ENCODE measurements at places on chromosomes 1 and 21.
A peak's percentile ranks its signal among the peaks of the same experiment; 100 is the strongest.

DNA sequence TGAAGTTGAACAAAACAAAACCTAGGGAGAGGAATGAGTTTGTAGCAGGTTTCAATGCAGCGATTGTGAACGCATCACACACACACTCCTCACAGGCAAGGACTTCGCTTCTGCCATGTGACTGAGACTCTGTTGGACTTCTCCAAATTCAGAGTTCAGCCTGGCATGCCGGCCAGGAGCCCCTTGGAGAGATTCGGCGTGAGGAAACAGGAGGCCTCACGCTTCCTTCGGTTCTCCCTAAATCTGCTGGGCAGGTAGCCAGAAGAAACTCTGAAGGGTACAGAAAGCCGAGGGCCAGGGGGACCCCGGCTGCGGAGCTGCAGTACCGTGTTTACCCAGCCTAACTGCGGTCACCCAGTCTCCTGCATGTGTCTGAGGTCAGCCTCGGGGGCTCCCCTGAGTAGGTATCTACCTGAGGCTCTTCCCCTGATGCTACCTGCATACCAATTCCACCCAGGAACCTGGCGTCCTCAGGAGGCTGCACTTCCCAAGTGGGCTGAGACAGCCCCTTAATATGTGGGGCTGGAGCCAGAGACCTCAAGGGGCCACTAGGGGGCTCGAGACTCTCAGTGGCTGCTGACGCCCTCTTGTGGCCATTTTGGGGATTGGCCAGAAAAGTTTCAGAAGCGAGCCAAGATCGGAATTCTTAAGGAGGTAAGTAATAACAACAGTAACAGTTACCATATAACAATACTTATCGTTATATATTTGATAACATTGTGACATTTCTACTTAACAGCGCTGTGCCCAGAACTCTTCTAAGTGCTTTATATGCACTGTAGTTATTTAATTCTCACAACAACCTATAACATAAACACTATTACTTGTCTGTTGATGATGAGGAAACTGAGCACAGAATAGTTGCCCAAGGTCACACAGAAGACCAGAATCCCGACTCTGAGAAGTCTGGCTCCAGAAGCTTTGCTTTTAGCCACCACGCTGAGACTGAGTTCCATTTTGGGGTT lies 2.7 kb upstream of the ANXA9 start:
- peak; percentile 86 for DNase-seq

DNA sequence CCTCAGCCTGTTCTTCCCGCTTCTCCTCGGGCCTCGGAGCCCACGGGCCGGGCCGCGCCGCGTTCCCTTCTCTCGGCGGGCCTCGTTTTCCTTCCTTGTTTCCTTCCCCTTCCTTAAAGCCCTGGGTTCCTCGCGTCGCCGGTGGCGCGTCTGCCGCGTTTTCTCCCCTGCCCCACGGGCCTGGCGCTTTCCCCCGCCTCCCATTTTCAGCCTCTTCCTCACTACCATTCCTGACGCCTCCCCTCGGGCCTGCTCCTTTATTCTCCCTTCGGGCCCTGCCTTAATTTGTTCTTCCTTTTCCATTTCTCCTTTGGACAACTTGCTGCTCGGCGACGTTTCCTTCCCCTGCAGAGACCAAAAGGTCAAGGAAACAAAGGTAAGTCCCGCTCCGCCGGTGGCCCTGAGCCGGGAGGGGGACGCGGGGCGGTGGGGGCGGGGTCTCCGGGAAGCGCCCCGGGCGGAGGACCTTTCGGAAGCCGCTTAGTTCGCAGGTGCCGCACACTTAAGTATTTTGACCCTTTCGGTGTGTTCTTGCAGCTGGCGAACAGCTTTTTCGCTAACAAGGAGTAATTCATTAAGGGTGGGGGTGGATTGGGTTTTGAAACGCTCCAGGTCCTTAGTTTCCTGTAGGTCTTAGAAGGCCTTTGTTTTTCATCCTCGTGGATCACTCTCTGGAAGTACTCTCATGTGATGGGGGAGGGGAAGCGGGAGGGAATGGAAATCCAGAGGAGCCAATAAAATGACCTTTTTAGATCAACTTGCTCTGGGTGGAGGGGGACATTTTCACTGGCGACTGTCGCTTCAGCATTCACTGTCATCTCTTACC lies 780 bp downstream of the YTHDF2 start:
- peak; percentile 48 for DNase-seq

DNA sequence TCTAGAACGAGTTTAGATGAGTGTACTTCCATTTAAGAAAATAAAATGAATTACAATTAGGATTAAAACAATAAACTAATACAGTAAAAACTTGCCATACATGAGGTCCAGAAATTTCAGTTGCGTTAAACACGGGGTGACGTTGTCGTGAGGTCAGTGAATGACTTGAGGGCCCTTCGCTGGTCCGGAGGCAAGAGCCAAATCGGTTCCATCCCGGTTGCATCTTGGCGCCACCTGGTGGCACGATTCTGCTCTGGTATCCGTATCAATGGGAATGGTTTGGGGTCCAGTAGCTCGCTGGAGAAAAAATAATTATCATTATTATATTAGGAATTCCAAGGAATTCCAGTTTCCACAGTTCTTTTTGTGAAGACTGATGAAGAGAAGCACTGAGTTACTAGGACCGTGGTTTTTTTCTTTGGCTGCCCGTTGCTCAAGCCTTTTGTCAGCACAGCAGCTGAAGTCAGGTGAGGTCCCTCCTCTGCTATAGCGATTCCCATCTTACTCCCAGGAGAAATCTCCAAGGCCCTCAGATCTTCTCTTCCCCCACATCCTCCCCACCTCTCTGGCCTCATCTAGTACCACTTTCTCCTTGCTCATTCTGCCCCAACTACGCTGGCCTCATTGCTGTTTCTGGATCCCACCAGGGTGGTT lies 161.4 kb downstream of the SLC35F3 start:
- peak; percentile 59 for DNase-seq

DNA sequence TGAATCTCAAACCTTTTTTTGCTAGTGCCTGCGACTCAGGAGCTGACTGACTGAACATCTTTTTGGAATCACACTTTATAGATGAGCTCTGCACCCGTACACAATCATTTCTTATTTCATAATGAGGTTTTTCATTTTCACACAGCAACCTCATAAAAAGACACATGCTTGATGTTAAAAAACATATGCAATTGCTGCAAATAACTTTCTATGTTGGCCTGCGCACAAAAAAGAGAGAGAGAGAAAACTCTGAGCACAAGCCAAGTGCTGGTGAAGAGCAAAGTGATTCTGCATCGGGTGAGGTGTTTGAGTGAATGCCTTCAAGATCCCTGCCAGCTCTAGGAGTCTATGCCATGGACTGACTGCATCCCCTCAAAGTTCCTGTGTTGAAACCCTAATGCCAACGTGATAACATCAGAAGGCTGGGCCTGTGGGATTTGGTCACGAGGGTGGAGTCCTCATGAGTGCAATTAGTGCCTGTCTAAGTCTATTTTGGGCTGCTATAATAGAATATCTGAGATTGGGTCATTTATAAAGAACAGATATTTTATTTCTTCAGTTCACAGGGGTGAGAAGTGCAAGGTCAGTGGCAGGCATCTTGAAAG lies 36.6 kb downstream of the C1orf87 start:
- peak; percentile 6 for DNase-seq

DNA sequence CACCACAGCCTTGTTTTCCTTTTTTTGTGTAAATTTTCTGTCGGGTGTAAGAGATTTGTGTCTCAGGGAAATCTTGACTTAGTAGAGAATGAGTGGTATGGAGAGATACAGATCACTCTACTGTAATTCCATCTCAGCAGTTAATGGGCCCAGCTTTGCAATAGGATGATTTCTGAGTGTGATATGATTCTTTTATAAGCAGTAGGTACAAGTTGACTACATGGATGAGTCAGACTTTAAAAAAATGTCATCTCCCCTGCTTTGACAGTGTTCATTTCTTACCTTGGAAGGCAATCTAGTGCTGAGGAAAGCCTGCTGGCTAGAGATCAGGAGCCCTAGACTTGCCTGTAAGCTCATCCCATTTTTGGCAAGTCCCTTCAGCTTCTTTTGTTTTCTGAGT lies 261.9 kb downstream of the RYR2 start:
- no peak for DNase-seq

DNA sequence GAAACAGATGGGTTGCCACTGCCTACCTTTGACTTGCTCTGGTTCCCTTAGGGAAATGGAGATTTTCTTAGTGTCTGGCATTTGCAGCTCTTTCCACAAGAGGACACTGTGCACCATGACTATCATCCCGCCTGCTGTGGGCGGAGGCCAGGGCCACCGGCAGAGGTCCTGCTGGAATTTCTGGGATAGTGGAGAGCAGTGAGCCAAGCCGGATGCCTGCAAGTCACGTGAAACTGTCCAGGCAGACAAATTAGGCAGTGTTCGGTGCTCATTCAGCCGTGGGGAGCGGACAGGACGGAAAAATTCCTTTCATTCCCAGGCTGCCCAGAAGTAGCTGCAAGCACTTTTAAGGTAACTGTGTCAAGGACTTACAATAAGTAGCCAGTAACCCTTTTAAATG lies 43.4 kb downstream of the IGSF5 start:
- DNase-seq, result peak; percentile 83

GRCh38 chr21:26168371-26168770 lies 2.2 kb downstream of the APP start:
- DNase-seq, result no peak

Data from fibroblast of skin of back (primary cell).